ENCODE measurements at places on chromosomes 3 and 15.

DNA sequence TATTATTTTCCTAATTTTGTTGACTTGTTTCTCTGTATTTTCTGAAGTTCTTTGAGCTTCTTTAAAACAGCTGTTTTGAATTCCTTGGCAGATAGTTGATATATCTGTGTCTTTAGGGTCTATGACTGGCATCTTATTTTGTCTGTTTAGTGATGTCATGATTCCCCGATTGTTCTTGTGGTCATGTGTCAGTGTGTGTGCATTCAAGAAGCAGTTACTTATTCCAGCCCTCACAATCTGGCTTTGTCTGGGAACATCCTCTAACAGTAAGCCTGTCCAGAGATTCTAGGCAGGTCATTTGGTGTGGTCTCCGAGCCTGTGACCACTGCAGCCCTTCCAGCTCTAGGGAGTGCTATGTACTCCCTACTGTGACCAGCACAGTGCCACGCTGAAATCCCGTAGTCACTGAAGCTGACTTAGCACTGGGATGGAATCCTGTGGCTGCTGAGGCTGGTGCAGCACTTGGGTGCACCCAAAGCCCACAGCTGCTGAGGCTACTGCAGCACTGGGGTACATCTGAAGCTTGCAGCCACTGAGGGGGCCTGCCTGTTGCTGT lies 6.7 kb downstream of the LNP1 start:
- DNase-seq, result no peak
- no peak overlapping the region for H3K27ac ChIP-seq
- peaks cover under 1% of the 10 kb centered on the region for H3K4me1 ChIP-seq
- H3K4me3 ChIP-seq, result no peak overlapping the region
- no peaks in the 10 kb centered on the region for H3K36me3 ChIP-seq
- H3K27me3 ChIP-seq, result no peaks in the 10 kb centered on the region

- H3K36me3 ChIP-seq, result no peaks in the 10 kb centered on the region
- no peak overlapping the region for H3K4me3 ChIP-seq
- H3K27ac ChIP-seq, result no peak overlapping the region
- H3K27me3 ChIP-seq, result no peaks in the 10 kb centered on the region
Observed at GRCh38 chr3:105730801-105731354, 137.9 kb downstream of the CBLB start.

GRCh38 chr3:121835465-121835801 lies 424 bp downstream of the EAF2 start:
- peak overlapping the region; percentile 73 for H3K27ac ChIP-seq
- H3K36me3 ChIP-seq, result no peaks in the 10 kb centered on the region
- DNase-seq, result no peak
- H3K4me1 ChIP-seq, result no peaks in the 10 kb centered on the region

DNA sequence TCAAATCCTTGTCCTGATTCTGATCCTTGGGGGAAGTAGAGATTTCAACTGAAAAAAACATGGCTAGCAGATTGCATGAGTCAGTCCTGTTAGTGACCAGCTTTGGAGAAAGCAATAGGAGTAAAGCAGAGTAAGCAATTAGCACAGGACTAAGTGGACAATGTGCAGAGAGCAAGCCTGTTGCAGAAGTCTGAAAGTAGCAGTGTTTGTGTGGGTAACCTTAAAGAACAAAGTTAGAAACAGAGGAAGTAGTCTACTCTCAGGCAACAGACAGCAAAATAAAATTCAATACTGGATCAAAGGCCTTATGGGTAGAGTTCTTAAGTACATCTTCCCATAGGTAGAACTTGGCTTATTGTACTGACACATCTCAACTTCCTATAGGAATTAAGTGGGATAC lies 916.8 kb downstream of the CADM2 start:
- no peak for DNase-seq
- no peaks in the 10 kb centered on the region for H3K4me1 ChIP-seq
- H3K27me3 ChIP-seq, result no peaks in the 10 kb centered on the region
- no peak overlapping the region for H3K27ac ChIP-seq
- H3K4me3 ChIP-seq, result no peak overlapping the region
- H3K36me3 ChIP-seq, result no peaks in the 10 kb centered on the region

DNA sequence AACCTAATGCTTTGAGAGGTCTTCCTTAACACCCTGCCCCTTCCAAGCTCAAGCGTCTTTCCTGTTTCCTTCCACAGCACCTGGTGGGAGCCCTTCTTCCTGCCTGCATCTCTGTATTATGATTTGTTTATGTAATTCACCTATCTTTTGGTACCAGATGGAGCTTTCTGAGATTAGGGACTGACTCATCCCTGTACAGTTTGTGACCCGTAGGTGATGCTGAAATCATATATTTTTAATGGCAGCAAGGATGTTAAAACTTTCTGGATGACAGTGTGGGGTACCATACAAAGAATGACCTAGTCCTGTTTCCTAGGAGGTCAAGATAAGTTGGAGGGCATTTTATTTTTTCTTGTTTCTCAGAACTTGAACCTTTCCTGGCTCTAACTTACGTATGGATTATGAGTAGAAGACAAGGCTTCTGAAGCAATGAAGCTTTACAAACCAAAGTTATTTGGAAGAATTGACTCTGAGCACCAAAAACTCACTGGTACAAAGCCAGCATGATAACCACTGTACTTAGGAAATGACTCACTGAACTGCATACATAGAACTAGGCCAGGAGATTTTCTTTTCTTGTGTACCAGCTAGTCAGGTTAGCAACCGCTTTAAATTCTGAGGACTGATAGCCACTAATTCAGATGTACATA lies 46.6 kb downstream of the HHLA2 start:
- no peaks in the 10 kb centered on the region for H3K4me1 ChIP-seq
- no peaks in the 10 kb centered on the region for H3K36me3 ChIP-seq
- no peak for DNase-seq

All from adrenal gland (tissue), 19 donors.